CD4-positive, alpha-beta T cell treated with Interleukin-17A for 4 hours (primary cell): ENCODE measurements at places on chromosomes 6 and 20.
A peak's percentile ranks its signal among the peaks of the same experiment; 100 is the strongest.

DNA sequence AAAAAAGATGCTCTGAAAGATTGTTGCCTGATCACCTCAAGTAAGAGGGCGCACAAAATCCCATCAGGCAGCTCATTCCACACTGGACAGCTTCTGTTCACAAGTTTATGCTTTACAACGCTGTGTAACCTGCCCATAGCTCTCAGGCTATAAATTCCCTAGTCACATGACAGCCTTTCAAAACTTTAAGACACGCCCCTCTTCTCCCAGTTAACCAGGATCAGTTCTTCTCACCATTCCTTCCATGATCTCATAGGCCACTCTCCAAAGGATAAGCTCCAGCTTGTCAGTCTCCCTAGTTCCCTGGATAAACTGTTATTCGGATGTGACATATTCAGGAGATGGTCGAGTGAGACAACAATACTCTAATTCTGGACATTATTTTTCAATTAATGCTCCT, 15.0 kb downstream of the ADNP start:
- DNase-seq, result no peak

DNA sequence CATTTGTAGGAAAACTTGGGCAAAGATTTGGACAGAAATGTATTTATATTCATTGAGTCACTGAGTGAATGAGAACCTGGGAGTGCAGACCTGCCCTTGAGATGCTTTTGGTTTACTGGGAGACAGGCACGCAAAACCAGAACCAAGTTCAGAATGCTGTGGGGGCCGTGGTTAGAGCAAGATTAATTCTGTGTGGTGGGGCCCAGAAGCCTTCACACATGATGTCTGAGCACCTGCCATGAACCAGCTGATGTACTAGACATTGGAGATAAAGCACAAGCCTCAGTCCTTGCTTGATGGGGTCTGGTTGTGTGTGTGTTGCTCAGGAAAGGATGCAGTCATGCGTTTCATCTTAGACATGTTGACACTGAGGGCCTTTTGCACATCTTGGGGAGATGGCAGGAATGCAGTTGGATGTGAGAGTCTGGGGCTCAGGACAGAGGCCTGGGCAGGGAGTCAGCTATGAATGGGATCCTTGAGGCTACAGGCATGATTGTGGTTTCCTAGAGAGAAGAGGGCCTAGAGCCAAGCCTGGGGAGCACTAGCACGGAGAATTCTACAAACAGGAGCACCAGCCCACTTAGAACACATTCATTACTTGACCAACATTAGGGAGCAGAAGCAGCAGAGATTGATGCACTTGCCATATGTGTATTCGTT, 114.3 kb upstream of the TMEM181 start:
- DNase-seq, result no peak

GRCh38 chr6:30877419-30878262, 6.7 kb upstream of the DDR1 start:
- peak; percentile 87 for DNase-seq

DNA sequence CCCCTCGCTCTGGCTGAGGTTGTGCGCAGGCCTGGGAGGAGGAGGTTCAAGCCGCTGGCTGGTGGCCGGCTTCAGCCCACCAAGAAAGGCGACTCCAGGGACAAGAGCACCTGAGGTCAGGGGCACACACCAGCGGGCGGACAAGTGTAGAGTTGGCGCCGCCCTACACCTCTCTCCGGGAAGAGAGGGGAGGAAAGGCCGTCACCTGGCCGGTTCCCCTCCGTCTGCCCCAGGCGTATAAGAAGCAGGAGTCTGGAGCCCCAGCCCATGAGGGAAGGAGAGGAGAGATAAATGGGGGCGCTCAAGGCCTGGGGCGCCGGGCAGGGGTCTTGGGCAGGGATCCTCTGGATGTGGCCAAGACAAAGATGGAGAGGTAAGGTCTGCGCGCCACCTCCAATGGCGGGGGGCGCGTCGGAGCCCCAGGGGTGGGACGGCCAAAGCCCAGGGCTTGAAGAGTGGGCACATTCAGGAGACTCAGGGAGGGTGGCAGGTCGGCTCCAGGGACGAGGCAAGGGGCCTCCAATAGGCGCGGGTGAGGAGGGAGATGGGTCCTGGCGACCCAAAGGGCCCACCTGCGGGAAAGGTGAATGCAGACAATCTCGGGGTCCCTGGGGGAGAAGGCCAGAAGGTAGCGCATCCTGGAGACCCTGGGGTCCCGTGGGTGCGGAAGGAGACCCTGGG, 826 bp downstream of the RIMS4 start:
- DNase-seq, result no peak

GRCh38 chr6:24743265-24743943, 24.4 kb upstream of the C6orf62 start:
- no peak for DNase-seq

- peak; percentile 32 for DNase-seq
Observed at GRCh38 chr6:111642463-111643158, 36.9 kb upstream of the TRAF3IP2 start.

- DNase-seq, result no peak
Observed at GRCh38 chr6:5054245-5054873, 30.8 kb upstream of the PPP1R3G start.

GRCh38 chr20:4667371-4667773, 54.3 kb upstream of the PRND start:
- no peak for DNase-seq

DNA sequence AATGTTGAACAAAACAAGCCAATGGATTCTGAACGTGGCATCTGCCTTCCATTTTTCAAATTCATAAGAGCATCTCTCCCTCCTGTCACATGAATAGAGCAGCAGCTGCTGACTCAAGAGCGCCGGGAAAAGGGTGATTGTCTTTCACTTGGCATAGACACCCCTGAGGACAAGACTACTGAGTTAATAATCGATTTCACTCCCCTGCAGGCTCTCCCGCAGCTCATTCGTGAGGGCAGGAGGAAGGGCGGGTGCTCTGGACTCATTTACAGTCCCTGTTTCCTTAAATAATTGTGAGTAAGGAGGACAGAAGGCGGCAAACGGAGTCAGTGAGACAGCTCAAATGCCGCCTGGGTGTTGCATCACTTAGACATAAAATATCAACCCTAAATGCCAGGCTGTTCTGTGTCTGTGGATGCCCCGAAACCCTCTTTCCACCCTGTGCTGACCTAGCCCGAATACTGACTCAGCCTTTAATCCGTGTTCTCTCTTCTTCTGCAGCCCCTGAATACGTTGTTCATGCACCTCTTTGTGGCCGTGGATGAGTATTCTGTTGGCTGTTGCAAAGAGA, 21.6 kb downstream of the CFAP61 start:
- no peak for DNase-seq

DNA sequence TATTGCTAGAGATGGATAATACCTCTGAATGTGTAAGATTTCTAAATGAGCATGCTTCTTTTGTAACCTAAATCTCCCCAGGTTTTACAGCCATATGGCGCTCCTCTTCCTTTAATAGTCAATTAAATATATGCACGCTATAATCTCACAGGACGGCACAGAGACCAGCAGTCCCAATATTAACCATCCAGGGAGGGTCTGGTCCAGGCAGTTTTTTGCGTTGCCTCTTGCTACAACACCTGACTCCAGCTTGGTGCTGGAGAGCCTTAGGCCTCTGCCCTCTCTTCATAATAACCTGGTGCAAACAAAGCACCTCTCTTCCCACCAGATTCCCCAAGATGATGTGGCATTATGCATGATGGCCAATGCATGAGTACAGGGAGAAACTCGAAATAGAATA, 183.4 kb downstream of the LY86 start:
- DNase-seq, result no peak
